ENCODE measurements at places on chromosomes 2 and 18. TPM values are rescaled to one million over a fixed set of nuclear protein-coding genes. Genes with fewer than 3 reads are reported as not detected.

DNA sequence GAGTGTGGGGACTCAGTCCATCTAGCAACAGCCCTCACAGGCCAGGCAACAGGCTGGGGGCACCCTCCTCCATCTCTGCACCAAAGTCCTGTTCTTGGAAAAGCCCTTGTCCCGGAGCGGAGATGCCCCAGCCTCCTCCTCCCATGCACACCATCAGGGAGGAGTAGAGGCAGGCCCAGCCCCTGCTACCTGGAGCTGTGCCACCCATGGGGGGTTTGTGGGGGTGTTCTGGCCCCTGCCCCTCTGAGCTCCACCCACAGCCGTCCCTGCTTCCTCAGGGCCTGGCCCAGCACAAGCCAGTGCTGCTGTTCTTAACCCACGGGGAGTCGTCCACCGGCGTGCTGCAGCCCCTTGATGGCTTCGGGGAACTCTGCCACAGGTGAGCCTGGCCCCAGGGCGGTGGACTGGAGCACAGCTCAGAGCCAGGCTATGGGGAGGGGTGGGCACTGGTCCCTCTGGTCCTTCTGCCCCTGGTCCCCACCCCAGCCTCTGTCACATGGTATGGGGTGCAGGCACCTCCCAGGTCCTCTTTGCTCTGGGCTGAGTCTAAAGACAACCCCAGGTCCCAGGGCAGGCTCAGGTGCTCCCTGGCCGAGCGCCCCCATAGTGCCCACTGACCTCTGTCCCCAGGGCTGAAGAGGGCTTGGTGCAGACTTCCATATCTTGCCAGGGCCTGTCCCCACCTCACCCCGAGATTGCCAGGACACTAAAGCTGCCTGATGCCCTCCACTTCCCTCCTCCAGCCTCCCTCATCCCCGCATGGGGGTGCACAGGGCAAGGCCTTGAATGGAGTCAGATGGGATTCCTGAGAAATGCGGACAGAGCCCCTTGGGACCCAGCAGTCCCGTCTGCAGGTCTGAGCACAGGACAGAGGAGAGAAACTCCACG lies 2.7 kb downstream of the AGXT start:
- no peak for DNase-seq

- DNase-seq, result no peak
Measured at GRCh38 chr2:30106543-30106942, 40.3 kb upstream of the YPEL5 start.

Gene CNDP1
- 0.48 TPM for total RNA-seq

DNA sequence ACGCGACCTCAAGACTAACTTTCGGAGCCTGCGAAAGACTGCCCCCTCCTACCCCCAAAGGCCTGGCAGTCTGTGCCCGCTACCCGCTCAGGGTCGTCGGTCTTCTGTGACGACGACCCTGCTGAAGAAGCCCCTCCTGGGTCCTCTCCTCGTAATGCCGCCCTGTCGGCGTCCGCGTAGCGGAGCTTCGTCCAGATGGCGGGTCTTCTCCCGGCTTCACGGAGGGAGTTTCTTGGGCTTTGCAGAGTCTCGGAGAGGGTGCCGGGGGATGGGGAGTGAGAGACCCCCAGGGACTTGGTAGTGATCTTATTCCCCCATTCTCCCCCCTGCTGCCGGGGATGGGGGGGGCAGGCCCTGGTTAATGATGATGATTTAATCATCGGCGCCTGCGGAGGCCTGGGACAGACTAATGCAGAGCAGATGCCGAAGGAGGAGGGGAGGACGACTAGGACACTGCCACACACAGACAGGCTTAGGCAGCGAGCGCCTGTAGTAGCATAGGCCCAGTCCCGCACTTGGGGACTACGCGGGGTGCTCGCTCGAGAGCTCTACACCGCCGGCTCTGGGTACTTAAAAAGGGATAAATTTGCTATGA lies 528 bp upstream of the PCGF1 start:
- DNase-seq, result peak; percentile 77

Gene SCG2
- total RNA-seq, result 75.1 TPM

- DNase-seq, result no peak
Measured at GRCh38 chr2:85854166-85854509, 34.7 kb downstream of the ST3GAL5 start.

DNA sequence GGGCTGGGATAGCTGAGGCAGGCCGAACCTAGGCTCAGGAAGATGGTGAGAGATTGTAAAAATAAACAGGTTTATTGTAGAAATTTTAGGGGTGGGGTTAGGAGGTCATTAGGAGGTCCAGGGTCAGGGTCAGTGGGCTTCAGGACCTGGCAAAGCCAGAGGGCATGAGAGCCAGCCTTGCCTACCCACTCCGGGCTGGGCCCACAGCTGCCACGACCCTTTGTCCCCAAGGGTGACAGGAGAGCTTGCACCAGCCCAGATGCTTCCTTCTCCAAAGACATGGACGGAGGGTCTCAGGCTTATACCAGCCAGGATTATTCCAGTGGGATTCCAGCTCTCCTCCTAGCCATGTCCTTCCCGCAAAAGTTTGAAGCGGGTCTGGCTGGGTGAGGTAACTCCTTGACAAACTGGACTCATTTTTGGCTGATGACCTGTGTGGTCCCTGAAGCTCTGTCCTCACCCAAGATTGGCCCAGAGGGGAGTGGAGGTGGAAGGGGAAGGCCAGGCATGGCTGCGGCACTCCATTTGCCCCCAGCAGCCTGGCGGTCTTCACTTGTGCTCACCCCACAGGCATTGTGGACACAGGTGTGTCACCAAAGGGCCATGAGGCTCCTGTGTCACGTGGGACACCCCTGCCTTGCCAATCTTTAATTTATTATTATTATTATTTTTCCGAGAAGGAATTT lies 23.8 kb upstream of the ATOH8 start:
- DNase-seq, result no peak

- no peak for DNase-seq
Measured at GRCh38 chr2:85716346-85716914, 22.3 kb downstream of the GNLY start.

GRCh38 chr2:153387203-153387602 lies 91.4 kb downstream of the RPRM start:
- no peak for DNase-seq

Gene FAM124B
- not detected for total RNA-seq

DNA sequence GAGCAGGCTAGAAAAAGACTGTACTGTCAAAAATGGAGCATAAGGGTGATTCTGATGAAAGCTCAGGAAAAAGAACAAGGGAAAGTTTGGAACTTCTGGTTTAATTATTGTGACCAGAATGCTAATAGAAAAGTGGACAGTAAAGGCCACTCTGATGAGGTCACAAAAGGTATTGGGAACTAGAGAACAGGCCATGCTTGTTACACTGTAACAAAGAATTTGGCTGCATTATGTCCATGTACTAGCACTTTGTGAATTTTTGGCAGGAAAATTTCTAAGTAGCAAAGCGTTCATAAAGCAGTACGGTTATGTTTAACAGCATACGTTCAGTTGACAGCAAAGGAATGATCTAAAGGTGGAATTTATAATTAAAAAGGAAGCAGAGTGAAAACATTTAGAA lies 418.6 kb downstream of the TRIB2 start:
- no peak for DNase-seq

GRCh38 chr2:62736899-62737559 lies 31.5 kb downstream of the EHBP1 start:
- DNase-seq, result no peak

GRCh38 chr2:24511894-24512293 lies 20.8 kb downstream of the NCOA1 start:
- DNase-seq, result no peak

- DNase-seq, result no peak
Measured at GRCh38 chr2:102291319-102292075, 19.9 kb upstream of the IL1RL1 start.

DNA sequence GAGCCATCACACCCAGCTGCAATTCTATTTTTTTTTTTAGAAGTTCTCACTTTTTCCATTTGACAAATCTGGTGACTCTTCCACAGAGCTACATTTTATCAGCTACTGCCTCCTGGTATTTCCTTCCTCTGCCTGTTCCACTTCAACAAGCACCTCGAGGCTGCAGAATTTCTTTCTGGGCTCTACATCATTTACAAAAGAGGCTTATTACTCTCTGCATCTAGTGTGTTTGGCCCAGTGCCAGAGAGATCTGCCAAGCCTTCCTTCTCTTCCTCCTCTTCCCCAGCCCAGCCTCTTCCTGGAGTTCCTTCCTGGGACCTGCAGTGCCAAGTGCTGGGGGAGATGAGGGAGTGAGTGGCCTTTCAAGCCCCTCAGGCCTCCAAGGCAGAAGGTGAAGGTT lies 119.6 kb upstream of the ITGA6 start:
- DNase-seq, result no peak

DNA sequence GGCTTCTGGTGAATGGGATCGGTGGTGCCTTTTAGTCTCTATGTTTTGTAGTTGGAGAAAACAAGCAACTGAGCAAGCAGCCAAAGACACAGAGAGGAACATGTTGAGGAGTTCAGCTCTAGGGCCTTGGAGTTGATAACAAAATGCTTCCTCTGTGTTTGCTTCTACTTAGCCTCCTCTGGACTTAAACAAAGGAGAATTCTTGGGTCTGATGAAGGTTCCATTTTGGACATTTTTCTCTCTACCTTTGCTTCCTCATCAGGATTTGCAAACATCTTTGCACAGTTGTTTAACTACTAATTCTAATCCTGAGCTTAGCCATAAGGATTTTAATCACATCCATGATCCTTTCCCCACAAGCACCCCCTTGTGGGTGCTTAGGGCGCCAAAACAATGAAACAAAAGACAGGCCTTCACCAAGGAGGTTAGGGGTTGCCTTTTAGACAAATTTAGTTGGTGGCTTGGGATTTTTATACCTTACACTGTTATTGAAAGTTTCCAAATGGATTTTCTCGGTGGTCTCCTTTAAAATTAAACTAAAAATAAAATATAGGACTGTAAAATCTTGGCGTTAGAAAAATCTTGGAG lies 148.5 kb upstream of the SATB2 start:
- no peak for DNase-seq

Gene CXCR1
- total RNA-seq, result not detected

GRCh38 chr18:35495536-35496314 lies 2.0 kb downstream of the INO80C start:
- no peak for DNase-seq

DNA sequence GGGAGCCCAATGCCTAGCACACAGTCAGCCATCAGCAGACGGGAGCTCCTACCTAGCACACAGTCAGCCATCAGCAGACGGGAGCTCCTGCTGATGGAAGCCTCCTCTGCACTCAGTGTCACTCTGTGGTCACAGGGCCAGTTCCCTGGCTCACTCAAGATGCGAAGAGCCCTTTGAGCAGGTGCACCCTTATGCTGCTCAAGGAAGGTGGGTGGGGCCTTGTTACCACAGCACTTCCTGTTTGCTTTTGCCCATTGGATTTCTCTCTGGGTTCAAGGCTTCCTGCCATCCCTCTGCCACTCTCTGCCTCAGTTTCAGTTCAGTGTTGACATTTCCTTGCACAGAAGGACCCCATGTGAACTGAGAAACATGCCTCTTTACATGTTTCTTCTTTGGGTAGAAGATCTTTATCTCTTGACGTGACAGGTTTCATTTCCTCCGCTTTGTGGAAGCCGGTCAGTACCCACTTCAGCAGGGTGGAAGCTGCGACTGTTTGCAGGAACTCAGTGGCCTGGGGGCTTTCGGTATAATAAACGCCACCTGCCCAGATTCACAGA lies 11.6 kb downstream of the TRIB2 start:
- DNase-seq, result no peak

GRCh38 chr18:35730691-35731370 lies 149.3 kb downstream of the GALNT1 start:
- DNase-seq, result no peak

Gene RBKS
- total RNA-seq, result 3.2 TPM

DNA sequence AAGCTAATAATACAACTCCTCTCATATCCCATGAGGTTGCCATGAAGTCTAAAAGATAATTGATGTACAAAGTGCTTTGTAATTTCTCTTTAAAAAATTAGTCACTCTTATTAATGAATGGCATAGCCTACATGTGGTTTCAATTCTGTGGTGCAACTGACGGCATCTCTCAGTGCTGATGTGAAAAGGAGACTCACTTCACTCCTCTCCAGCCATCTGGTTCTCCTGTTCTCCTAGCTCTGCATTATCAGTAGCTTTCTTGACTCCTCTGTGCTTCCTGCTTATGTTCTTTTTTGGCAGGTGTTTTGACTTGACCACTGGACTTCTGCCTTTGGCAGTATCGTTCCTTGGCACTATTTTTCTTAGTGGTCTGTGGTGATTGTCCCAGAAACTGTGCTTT lies 134.9 kb upstream of the ZFP36L2 start:
- DNase-seq, result no peak

Gene CDK5R2
- total RNA-seq, result 5.9 TPM

Gene SLC5A7
- 0.36 TPM for total RNA-seq

GRCh38 chr2:62478093-62478580 lies 27.9 kb downstream of the TMEM17 start:
- DNase-seq, result no peak

All from type B pancreatic cell (in vitro differentiated cells).